ENCODE measurements at places on chromosomes 12 and 14. TPM values are rescaled to one million over a fixed set of nuclear protein-coding genes. Genes with fewer than 3 reads are reported as not detected.
A peak's percentile ranks its signal among the peaks of the same experiment; 100 is the strongest.

- DNase-seq = no peak
These were observed 207.8 kb downstream of the RBM19 start for GRCh38 chr12:113758165-113758924.

GRCh38 chr14:92516966-92517506 is 3.5 kb downstream of the RIN3 start:
- peak; percentile 69 for DNase-seq

Gene CBLN3
- 0.25 TPM for total RNA-seq

Gene KRT83
- 0.07 TPM for total RNA-seq

GRCh38 chr14:89757313-89757939 is 197.1 kb downstream of the EFCAB11 start:
- DNase-seq = no peak

DNA sequence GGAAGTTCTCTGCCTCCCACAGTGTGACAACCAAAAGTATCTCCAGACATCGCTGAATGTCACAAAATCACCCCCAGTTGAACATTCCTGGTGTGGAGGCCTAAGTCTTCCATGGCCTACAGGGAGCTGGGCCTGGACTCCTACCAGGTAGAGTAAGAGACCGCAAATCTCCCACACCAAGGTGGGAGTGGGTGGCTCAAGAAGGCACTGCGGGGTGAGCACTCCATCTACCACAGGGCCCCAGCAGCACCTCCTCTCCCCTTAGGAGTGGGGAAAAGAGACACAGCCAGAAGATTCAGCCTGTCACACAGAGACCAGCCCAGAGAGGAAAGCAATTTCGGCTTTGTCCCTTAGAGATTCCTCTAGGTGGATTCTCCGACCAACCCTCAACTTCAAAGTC is 25.5 kb downstream of the LRTM2 start:
- no peak for DNase-seq

Gene TCL1B
- not detected for total RNA-seq

Gene LRRK2
- not detected for total RNA-seq

- DNase-seq = no peak
These were observed 7.5 kb upstream of the AACS start for GRCh38 chr12:125057708-125058107.

GRCh38 chr12:10722905-10723746 is at the start of gene YBX3:
YBX3 (minus strand) TSS chr12:10723323; CDS start chr12:10723111, 212 bp downstream.
- peak; percentile 33 for DNase-seq

DNA sequence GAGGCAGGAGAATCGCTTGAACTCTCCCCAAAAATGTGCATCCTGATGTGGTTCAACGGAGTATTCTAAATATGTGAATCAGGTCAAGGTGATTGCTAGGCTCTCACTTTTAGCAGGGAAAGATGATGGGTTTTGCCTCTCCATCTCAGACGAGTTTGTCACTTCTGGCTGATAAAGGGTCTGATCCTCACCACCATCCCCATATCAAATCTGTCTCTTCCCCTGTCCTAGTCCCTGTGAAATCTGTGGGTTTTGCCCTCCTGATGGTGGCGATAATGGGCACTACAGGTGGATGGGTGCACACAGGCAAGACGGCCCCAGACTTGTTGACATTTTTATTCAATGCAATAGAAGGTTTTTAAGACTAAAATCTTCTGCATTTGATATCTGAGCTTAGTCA is 384.6 kb downstream of the GLT1D1 start:
- DNase-seq = no peak

Data from G401 (cell line).